HS-27A (cell line): ENCODE measurements at places on chromosomes 3 and 15.

DNA sequence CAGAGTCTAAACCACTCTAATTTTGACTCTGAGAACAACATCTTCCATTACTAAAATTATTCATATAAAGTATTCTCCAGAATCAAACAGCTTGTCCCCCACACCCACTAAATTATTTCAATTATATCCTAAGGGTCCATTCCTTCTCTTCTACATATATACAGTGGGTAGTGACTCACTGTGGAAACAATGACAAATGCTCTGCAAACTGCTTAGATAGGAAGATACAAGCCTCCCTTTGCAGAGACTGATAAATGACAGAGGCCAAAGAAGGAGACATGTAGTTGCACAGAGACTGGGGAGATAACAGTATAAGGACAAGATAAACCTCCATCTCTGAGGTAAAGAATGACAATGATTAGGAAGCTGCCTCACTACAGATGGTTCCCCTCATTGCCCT lies 1087.4 kb downstream of the AGBL1 start:
- DNase-seq: no peak

DNA sequence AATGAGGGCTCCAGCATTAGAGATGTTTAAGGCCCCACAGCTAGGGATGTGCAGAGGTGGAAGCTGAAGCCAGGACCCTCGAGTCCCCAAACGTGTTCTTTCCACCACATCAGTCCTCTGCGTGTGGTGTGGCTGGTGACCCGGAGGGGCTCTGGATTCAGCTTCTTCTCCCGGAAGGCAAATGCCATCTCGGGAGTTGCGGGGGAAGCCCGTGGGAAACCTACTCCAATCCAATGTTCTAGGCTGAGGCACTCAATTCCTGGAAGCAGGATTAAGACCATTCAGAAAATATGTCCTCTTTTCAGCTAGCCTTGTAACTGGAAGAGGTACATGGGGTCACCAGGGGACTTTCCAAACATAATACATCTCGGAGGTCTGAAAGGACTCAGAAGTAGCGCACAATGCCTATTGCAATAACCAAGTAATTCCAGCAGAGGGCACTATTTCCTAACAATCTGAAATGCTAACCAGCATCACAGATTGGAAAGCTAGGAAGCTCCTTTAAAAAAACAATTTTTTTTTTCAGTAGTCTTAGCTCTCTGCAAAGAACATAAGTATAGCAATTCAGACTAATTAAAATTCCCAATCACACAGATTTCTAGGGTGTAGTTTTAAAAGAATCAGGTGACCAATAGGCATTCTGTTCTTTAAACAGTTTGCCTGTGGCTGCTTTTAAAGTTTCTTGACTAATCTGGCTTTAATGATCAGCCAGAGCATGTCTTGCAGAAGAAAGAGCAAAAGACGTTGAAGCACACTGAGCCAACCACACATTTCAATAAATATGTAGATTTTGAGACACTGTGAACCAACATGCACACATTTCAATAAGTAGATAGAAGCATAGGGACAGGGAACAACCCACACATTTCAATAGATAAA lies 36.1 kb downstream of the BNC1 start:
- DNase-seq: peak; percentile 66

DNA sequence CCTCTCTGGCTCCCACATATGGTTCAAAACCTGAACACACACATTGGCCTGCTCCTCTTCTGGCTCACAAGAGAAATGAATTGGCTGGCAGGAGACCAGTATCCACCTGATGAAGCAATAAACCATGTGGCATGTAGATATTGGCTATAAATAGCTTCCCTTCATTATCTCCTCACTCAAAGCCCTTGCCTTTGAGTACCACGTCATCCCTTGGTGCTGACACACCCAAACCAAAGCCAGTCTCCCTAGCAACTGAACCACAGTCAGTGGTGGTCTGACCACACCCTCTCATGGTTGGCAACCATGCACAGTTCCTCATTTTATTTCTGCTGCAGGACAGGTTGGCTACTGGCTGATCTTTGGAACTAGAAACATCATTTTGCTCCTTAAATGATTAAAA lies 98.8 kb downstream of the ZNF621 start:
- DNase-seq: peak; percentile 30

DNA sequence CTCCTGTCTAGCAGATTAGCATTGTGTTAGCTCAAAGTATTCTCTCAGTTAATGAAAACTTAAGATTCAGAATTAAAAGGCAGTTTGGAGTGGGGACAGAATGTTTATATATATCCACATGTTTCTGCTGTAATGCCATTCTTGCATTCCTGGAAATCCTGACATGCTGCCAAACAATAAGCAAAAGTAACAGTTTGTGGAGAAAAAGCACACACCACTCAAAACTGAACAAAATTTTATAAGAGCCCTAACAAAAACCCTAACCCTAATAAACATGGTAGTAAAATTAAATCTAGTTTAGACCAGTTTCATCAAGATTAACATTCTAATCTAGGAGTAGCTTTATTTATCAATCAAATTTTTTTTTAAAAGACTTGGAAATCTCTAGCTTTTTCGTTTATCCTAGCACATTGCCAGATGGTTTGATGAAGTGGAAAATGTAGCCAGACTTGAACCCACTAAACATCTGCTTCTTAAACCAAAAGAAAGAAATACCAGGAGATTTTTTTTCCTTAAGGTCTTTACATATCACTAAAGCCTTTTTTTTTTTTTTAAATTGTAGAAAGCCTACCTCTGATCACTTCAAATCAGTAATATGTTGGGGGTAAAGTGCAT lies 3.7 kb downstream of the TCAIM start:
- no peak for DNase-seq

- DNase-seq: no peak
These were observed 14.1 kb downstream of the ANAPC13 start for GRCh38 chr3:134471521-134472193.

DNA sequence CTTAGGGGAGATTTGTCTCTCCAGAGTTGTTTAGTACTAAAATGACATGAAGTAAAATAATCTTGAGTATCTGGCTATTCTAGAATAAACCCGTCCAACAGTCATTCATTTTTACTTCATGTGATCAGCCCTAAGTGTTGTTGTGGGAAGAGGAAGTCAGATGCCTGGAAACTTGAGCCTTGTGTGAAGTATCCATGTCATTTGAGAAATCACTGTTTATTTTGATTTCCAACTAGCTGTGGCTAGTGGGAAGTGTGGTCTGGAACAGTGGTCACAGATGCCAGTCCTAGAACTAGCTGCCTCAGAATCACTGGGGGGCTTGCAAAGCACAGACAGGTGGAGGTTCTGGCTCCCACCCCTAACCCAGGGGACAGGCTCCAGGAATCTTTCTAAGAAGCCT lies 77.7 kb upstream of the LIMD1 start:
- DNase-seq: no peak

DNA sequence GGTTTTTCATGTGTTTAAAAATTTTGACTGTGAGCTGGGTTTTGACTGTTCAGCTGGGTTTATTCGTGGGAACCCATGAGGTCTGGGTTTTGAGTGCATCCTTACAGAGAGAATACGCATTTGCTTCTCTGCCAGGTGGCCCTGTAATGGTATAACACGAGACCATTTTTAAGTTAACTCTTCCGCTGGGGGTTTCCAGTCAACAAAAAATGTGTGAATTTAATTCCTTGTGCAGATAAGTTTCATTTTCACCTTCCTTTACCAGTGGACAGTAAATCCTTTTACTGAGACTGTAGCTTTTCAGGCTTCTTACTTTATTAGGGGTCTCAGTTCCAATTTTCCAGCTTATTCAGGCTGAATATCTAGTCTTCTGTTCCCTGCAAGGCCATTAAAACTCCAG lies 149.6 kb downstream of the OPA1 start:
- no peak for DNase-seq

DNA sequence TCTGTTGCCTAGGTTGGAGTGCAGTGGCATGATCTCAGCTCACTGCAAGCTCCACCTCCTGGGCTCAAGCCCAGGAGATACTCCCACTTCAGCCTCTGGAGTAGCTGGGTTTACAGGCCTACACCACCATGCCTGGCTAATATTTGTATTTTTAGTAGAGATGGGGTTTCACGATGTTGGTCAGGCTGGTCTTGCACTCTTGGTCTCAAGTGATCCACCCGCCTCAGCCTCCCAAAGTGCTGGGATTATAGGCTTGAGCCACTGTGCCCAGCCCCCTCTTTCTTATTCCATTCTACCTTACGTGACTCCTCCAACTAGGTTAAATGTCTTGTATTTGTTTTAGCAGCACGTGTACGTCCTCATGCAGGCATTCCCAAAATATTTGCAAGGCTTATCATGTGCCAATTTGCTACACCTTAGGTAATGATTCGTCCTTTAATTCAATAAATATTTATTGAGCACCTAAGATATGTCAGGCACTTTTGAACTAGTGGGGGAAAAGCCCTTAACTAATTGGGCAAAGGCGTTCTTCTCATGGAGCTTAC lies 14.9 kb upstream of the MAGI1 start:
- no peak for DNase-seq

GRCh38 chr15:28987337-28987736 lies 101.6 kb downstream of the APBA2 start:
- DNase-seq: no peak

- DNase-seq: no peak
These were observed 19.9 kb downstream of the SPICE1 start for GRCh38 chr3:113495035-113495434.

GRCh38 chr3:105195260-105195659 lies 171.4 kb upstream of the ALCAM start:
- DNase-seq: no peak

- no peak for DNase-seq
These were observed 274.7 kb downstream of the RPLP1 start for GRCh38 chr15:69727121-69727924.

DNA sequence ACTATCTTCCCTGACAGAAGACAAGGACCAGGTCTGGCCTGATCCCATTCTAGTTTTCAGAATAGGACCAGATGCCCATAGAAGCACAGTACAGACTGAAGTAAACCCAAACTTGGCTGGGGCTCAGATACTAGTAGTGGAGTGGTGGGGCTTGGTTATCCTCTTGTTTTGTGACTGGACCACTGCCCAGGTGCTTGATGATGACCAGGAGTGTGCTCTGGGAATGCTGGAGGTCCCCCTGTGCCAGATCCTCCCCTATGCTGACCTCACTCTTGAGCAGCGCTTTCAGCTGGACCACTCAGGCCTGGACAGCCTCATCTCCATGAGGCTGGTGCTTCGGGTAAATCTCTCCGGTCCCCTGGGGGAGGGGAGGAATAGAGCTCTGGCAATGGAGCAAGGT lies 36.3 kb downstream of the ESYT3 start:
- no peak for DNase-seq

DNA sequence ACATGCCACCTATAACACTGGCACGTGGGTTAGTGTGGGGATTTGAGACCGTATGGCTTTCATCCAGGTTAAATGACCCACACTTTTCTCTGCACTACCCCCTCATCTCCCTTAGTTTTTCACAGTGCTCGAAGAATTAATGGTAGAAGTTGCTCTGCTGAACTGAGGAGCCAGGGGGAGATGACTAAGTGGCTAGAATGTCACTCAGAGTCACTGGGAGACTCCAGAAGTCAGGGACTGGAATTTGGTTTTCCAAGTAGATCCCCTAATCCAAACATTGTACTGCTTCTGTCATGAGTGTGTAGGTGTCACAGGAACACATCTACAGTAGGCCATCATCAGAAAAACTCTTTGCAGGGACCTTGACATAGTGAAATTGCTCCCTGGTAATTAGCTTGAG lies 181.0 kb upstream of the RASGRP1 start:
- no peak for DNase-seq

DNA sequence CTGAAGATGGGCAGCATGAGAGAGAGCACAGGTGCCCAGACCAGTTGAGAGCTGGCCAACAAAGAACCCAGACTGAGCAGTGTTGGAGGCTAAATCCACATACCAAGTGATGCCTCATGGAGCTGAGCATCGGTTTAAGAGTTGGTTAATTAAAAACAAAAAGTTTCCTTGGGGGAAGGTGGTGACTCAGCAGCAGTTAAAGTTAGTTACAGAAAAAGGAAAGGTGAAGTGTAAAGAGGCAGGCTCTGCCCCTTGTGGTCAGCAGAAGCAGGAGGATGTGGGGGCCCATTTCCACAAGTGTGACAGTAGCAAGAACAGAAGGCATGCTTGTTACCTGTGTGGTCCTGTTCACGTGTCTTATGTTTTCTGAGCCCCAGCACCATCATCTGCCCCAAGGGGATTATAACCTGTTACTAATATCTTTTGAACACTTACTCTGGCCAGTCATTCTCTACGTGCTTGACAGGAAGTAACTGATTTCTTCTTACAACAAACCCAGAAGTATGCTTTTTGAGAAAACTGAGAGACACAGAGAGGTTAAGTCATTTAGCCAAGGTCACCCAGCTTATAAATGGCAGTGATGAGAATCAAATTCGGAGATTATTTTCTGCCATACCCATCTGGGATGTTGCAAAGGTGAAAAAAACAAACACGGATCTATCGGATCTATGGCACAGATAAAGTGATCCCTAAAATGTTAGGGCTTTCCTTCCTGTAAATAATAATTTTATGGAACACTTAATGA lies 91.0 kb downstream of the EPHB1 start:
- no peak for DNase-seq

GRCh38 chr15:80374441-80374840 lies 29.7 kb upstream of the ARNT2 start:
- DNase-seq: no peak

DNA sequence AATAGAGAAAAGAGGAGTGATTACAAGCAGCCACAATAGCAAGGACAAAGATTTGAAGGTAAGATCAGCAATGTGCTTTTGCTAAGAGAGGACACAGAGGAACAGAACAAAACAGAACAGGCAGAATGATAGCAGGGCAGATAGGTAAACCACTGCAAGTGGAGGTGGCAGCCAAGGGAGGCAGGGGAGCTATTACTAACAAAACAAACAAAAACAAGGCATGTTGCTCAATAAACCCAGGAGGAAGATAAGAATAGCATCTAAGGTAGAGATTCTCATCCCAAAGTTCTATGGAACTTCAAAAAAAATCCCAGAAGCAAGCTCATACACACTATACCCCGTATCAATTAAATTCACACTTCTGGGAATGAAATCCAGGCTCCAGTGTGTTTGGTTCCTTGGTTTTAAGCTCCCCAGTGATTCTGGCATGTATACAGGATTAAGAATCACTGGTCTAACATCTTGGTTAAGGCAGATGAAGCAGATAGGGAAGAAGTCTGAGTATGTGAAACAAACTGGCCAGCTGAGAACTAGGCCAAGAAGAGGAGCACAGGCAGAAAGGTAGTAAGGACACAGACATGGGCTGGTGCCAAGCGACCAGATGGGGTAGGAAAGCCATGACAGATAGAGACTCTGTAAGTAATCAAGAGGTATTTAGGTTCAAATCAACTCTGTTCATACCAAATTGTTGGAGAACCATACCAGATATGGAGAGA lies 189.2 kb downstream of the DTWD1 start:
- DNase-seq: no peak

GRCh38 chr3:129245141-129245540 lies 4.3 kb upstream of the COPG1 start:
- no peak for DNase-seq

GRCh38 chr3:189508784-189509501 lies 122.2 kb upstream of the TP63 start:
- DNase-seq: no peak
